ENCODE measurements at places on chromosomes 3 and 15.
A peak's percentile ranks its signal among the peaks of the same experiment; 100 is the strongest.

GRCh38 chr3:126349071-126349470 is 8.1 kb downstream of the KLF15 start:
- no peak for DNase-seq

DNA sequence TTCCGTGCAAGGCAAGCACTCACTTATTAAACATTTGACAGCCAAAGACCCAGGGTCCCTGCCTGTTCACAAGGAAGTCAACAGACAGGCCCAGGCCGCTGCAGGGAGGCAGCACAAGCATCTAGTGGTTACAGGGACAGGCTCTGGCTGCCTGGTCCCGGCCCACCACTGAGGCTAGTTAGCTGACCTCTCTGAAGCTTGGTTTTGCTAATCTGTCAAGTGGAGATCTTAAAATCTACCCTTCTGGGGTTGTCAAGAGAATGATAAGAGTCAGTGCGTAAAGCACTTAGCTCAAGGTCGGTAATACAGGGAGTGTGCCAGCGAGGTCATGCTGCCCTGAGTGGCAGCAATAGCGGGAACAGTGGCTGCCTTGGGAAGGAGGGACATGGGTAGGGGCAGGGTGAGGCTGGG is 6.0 kb downstream of the GNB5 start:
- no peak for DNase-seq

- no peak for DNase-seq
Observed at GRCh38 chr3:116815321-116815720, 105.7 kb downstream of the TUSC7 start.

GRCh38 chr3:187856555-187856954 is 111.3 kb upstream of the BCL6 start:
- no peak for DNase-seq

DNA sequence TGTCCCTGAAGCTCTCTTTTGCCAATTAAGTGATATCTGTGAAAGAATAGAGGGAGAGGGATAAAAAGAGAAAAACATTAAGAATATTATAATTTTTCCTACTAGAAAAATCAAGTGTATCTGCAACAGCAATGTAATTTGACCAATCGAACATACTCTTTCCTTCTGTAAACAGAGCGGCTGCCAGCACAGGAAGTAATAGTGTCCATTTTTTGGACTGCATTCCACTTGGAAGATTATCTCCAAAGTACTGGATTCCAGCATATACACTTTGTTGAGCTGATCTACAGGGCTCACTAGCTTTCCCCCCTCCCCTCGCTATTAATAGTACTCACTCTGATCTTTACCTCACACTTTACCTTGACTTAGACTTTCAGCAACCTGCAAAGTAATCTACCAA is 90.4 kb downstream of the SUCLG2 start:
- no peak for DNase-seq

DNA sequence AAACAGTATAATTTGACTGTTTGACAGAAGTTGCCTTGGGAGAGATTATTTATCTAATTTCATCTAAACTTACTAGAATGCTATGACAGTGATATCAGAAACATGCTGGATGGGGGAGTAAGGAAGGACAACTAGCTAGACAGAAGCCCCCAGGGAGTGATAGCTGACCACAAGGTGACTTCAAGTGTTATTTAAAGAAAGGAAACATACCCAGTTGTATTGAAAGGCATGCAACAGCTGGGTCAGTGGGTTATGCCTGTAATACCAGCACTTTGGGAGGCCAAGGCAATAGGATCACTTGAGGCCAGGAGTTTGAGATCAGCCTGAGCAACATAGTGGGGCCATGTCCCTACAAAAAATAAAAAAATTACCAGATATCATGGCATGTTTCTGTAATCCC is 69.6 kb downstream of the SLC49A4 start:
- no peak for DNase-seq

- peak; percentile 27 for DNase-seq
Observed at GRCh38 chr3:148992027-148992634, 791 bp downstream of the GYG1 start.

DNA sequence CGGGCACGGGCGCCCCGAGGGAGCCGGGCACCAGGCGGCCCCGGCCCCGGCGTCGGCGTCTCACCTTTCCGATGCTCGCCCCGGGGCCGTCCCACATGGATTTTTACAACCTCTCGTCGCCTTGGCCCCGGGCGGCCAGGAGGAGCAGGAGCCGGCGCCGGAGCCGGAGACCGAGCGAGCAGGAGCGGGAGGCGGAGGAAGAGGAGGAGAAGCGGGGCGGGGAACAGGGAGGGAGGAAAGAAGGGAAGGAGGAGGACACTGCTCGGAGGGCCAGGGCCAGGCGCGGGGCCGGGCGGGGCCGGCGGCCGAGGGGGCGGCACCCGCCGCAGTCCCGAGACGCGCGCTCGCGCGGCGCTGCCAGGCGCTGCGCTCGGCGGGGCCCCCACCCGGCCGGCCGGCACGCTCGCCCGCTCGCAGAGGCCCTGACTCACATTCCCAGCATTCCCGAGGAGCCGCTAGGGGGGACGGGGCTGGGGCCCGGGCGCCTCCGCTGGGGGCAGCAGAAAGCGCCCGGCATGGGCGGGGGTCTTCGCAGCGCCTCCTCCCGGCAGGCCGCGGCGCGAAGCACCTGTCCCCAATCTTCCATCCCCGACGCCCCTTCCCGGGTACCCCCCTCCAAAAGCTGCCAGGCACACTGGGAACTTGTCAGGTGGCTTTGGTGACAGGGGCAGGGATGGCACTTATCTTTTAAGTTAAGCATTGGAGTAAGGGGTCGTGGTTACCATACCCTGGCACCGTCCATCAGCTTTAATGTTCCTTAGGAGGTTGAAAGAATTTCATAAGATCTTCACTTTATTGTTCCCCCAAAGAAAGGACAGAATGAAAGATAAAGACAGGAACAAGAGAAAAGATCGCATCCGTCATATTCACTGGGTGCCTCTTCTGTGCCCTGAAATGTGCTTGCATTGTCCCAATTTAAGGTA is at the start of gene ERC2:
Gene ERC2 (minus strand): TSS at position 284 of the 923 bp plus-strand sequence.
- peak; percentile 20 for DNase-seq

DNA sequence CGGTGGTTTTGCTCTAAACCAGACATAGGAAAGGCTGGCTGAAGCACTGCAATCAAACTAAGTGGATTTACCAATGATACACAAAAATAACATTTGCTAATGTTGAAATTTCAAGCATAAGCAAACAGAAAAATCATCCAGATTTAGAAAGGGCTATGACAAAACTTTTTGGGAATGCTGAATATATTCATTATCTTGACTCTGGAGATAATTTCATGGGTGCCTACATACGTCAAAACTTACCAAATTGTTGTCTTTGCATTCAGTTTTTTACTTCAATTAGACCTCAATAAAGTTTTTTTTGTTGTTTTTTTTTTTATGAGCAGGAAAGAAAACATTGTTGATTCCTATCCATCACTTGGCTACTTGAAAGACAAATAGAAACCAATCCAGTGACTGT is 140.8 kb downstream of the NR2E3 start:
- DNase-seq: no peak

DNA sequence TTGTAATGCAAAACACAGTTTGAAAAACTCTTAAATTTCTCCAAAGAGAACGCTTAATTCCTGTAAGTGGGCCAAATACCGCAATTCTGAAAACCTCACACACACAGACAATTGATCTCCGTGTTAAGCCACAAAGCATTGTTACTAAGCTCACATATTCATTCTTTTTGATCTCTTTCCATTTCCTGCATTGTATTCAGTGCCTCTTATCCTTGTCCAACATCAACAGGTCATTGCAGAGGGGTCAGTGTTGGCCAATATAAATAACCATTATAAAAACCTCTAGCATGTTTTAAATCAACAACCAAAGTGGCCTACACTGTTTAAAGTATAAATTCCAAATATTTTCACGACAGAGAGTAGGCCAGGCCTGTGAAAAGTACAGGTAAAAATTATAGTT is 171.1 kb downstream of the PDZRN3 start:
- DNase-seq: no peak

DNA sequence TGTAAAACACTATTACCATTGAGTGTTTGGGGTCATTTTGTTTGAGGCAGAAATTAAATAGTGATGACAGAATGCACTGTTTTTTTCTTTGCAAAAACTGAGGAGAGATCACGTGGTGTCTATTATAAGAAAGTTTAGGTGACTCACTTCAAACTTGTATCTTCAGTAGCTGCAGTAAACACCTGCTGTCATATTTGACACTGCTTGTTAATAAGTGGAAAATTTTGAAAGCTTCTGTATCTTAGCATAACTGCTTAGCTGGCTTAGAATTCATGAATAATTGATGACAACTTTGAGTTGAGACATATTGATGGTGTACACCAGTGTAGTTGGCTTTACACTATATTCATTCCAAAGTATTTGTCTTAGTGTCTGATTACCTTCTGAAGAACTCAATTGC is 29.7 kb upstream of the MDFIC2 start:
- DNase-seq: peak; percentile 6

DNA sequence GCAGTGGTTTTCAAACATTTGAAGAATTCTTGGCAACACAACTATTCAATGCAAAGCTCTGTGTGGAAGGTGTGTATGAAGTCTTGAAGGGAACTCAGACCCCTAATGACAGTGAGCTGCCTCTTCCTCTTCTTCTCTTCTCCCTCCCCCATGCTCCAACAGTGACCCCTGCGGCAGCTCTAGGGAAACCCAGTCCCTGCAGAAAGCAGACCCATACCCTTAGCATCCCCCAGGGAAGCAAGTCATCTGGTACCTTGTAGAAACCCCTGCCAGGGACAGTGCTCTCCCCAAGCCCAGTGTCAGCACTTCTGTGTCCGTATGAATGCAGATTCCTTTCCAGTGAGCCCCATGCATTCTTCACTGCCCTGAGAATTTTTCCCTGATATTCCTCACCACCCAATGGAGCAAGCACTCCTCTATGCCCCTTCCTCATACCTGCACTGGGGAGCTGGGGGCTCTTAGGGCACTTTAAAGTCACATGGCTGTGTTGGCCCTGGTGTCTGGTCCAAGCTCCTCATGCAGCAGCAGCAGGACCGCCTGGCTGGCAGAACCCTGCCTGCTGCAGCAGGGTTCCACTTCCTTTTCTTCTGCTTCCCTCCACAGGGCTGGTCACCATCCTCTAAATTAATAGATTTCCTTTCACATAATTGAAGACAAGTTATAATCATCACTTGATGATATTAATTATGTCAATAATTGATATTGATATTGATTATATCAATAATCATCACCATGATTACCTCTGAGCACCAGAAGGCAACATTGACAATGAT is 442.5 kb downstream of the EPHB1 start:
- DNase-seq: no peak

DNA sequence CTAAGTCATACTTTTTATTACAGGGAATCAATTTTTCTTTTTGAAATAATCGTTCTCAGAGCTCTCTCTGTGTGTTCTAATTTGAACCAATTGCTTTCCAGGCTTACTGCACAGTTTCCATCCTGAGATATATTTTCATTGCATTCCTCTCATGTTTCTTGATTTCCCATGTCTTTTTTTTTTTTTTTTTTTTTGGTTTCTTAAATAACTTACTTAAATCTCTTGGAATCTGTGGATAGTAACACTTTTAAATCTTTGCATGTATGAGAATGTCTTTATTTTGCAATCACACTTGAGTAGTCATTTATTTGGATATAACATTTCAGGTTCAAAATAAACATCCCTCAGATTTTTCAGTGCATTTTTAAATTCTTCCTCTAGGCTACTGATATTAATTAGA is 14.5 kb upstream of the ABTB1 start:
- DNase-seq: no peak

DNA sequence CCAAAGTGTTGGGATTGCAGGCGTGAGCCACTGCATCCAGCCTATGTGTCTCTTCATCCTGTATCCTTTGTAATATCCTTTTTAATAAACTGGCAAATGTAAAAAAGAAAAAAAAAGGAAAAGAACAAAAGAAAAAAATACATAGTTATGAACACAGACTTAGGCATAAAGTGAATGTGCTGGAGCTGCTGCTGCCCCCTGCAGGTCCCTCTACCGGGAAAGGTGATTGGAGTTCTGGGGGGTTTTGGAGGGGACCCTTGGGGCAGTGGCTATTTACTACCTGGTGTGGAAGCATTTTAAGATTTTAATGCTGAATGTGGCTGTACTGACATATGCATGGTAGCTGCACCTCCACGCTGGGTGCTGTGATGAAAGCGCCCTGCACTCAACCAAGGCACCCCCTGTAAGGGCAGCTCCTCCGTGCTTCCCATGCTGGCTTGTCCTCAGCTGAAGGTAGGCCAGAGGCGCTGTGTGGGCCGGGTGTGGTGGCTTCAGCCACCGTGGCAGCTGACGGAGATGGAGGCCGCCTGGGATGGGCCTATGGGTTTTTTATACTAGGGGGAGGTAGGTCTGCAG is 49.9 kb downstream of the RPLP1 start:
- DNase-seq: no peak

DNA sequence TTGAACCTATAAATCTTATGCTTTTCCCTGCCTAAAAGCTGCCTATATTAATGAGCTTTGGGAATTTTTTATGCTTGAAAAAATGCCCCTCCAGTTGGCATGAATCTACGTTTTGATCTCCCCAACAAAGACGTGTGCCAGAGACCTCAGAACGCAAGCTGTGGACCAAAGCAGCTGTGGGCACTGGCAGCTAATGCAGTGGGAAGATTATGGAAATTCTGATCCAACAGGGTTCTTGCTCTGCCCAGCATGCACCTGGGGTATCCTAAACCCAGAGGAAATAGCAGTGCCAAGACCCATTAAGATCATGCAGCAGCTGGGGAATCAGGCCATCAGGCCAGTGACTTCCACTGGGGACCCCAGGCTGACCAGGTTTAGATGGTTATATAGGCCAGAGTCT is 423.0 kb downstream of the ZBBX start:
- DNase-seq: no peak

GRCh38 chr15:74847432-74847831 is 4.5 kb upstream of the ULK3 start:
- DNase-seq: no peak

- DNase-seq: no peak
Observed at GRCh38 chr3:100008081-100008698, 106.1 kb downstream of the FILIP1L start.

- peak; percentile 8 for DNase-seq
Observed at GRCh38 chr3:160885791-160886286, 129.8 kb downstream of the PPM1L start.

DNA sequence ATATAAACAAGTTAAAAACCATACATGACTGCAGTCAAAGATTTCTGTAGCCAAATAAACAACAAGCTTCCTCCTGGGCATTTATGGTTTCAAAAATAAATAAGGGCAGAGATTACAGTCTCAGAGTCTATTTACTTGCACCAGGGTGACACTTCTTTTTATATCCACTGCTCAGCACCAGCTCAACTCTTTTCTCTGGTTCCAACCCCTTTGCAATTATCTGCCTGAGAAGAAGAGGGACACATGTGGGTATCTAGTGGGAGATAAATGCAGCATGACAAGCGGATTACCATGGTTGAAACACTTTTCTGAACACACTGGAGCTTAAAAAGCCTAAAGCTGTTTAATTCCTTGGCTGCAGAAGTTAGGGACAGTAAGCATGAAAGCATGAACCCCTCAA is 311.5 kb downstream of the CNTN3 start:
- DNase-seq: no peak

- no peak for DNase-seq
Observed at GRCh38 chr3:13607821-13608597, 59.1 kb downstream of the FBLN2 start.

GRCh38 chr15:46496491-46497115 is 861.8 kb downstream of the SQOR start:
- no peak for DNase-seq

DNA sequence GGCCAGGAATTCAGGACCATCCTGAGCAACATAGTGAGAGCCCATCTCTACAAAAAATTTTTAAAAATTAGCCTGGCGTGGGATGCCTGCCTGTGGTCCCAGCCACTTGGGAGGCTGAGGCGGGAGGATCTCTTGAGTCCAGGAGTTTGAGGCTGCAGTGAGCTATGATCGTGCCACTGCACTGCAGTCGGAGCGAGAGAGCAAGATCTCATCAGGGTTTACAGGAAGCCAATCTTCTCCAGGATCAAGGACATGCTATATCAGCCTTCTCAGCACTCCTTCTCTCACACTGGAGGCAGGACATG is 451 bp upstream of the STOML1 start:
- DNase-seq: no peak
